ENCODE measurements at places on chromosomes 6 and 20.

GRCh38 chr6:13764996-13765395 lies 49.4 kb downstream of the MCUR1 start:
- no peak for DNase-seq

DNA sequence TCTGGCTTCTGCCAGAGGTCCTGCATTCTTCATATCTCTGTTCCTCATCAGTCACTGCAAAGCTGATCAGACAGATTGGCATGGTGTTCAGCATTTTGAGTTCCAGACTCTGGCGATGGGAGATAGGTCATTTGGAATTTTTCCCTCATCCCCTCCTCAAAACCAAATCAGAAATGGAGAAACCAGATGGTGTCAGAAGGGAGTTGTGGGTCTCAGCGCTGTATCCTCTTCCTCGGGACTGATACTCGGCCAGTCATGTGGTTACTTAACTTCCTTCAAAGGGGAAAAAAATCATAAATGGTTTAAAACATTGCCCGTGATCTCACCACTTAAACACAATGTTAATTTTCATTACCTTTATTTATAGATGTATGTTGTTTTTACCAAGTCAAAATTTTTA lies 75.8 kb downstream of the IGF2R start:
- DNase-seq = no peak

DNA sequence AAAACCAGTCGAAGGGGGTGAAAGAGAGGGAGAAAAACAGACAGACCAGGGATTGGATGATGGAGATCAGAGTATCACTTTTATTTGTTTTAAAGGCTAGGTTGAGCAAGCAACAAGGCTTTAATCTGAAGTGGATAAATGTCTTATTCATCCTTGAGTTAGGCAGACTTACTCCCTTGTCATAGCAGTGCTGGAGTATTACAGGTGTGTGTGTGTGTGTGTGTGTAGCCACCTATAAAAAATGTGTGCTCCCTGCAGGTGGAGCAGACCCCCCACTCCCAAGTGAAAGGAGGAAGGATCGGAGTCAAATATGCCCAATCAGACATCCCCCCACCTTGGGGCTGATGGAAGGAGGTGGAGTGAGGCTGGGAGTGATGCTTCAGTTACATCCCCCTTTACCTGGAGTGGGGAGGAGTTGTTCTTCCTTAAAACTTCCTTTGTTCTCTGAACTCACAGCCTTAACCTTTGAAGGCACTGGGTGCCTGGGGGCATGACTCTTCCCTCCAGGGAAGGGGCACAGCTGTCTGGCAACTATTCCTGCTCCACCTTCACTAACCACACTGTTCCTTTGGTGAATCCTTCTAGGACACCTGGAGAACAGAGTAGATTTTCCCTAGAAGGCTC lies 27.3 kb downstream of the PTK7 start:
- no peak for DNase-seq

GRCh38 chr6:143408151-143408786 lies 42.2 kb downstream of the ADAT2 start:
- no peak for DNase-seq

DNA sequence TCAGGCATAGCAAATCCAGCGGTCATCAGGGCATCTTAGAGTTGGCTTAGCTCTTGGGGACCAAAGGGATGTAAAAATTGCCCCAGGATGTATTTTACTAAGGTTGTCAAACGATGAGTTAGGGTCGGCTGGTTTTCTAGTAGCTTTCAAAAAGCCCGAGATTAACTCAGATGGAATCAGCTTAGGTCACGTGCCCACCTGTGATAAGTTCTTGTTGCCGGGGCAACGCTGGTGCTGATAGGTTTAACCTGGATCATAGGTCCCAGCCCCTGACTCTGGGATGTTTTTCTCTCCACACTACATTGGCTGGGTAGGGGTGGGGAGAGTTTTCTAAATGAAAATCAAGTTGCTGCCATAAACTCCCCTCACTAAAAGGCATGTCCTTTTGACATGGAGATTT lies 257.3 kb upstream of the SULF2 start:
- no peak for DNase-seq

DNA sequence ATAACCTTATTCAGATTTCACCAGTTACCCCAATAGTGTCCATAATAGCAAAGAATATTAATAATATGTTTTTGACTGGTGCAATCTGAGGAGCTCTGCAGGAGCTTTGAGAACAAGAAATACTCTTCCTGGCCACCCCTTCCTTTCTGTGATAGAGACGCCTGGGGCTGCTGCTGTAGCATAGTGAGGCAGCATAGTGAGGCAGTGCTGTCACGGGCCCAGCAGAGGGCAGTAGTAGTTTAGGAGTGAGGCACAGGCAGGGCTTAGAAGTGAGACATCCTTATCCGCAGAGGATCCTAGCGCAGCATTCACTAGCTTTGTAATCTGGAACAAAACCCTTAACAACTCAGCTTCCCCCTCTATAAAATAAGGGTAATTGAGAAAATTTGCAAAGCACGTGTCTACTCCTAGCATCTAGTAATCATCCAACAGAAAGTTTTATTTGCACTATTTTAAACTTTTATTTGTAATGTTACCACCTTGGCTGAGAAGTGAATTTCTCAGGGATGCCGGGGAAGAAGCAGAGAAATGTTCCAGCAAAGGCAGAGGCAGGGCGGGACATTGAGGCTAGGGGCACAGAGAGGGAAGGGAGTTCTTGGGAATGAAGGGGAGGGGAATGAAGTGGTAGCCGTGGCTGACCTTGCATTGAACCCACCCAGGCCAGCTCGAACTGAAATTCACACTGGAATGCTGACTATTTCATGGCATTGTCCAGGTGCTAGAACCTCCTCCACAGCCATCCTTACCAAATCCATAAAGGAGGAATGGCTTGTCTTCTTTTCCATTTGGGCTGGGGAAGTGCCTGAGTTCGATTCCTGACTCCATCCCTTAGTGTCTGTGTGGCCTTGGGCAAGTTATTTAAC lies 78.8 kb downstream of the CDS2 start:
- no peak for DNase-seq

GRCh38 chr6:65091561-65091960 lies 615.5 kb downstream of the EYS start:
- no peak for DNase-seq

DNA sequence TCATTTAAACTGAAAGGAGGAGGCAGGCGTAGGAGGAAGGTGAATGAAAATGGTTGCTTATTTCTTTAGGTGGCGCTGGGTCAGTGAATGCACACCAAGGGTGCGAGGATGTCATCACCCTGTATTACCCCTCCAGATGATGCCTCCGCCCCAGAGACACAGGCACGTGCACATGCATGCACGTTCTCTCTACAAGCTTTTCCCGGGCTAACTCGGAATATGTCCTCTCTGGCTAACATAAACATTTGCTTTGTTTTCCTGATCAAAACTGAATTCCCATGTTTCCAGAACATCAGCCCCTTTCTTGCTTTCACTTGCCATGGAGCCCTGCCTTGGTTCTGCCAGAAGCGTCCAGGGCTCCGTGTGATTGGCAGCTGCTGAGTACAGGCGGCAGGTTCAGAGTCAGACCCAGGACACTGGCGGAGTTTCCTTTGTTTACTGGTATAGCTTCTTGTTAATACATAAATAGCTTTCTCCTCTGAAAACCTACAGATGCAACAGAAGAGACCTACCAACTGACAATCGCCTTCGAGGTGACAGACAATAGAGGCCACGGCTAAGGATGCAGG lies 131.2 kb upstream of the RPS6KA2 start:
- no peak for DNase-seq

DNA sequence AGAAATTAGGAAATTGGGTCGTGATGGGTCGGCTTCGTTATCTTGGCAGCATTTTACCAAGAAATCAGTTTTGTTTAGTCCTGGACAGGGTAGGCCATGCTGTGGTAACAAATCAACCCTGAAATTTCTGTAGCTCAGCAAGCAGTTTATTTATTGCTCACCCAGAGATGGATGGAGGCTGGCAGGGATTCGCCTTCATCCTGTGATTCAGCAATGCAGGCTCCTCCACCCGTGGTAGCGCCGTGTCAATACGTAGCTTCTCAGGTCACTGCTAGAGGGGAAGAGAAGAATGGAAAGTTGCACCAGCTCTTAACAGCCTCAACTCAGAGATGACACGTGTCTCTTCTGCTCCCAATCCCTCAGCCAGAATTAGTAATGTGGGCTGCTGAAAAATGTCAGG lies 157.0 kb upstream of the SGK1 start:
- no peak for DNase-seq

DNA sequence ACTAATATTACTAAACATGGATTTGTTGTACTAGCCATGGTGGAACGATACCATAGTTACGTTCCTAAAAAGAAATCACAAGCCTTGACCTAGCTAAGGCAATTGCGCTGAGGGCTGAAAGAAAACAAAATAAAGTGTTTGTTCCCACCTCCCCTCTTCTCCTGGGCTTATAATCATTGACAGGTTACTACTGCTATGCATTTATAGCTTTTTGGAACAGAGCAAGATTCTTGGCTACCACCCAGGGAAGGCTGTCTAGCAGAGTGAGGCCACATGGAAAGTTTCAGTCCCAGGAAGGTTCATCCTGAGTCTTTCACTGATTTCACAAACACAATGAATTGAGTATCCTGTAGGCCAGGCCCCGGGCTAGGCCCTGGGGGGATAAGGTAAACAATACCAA lies 84.6 kb downstream of the TMEM170B start:
- DNase-seq = no peak

- no peak for DNase-seq
These were observed 151.5 kb upstream of the ATXN1 start for GRCh38 chr6:16912756-16913155.

- no peak for DNase-seq
These were observed 33.7 kb downstream of the ADGRF5 start for GRCh38 chr6:46888031-46888430.

- no peak for DNase-seq
These were observed 186.9 kb downstream of the HIVEP2 start for GRCh38 chr6:142757852-142758628.

DNA sequence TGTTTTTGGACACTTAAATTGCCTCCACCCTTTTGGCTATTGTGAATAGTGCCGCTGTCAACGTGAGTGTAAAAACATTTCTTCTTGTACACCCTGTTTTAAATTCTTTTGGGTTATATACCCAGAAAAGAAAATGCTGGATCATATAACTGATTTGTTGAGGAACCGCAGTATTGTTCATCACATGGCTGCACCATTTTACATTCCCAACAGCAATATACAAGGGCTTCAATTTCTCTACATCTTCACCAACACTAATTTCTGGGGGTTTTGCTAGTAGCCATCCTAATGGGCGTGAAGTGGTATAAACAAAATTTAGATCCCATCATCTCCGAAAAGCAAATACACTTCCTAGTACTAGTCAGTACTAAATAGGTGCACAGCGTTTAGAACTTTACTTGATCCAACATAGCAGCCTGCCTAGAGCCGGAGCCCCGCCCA lies 579 bp upstream of the BPHL start:
- DNase-seq = no peak

DNA sequence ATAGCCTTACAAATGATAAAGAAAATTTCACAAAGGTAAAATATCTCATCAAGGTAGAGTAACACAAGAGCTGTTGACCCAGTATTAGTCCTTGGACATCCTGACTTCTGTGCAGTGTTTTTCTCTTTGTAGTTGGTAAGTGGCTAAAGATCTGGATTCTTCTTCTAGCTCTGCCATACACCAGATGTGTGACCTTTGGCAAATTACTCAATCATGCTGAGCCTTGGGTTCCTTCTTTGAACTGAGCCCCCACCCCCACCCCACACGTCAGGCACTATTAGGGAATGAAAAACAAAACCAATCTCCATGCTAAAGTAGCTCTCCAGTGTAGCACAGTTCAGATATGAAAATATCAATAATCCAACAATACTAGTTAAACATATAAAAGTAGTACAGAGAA lies 15.1 kb upstream of the TRIM39 start:
- no peak for DNase-seq

DNA sequence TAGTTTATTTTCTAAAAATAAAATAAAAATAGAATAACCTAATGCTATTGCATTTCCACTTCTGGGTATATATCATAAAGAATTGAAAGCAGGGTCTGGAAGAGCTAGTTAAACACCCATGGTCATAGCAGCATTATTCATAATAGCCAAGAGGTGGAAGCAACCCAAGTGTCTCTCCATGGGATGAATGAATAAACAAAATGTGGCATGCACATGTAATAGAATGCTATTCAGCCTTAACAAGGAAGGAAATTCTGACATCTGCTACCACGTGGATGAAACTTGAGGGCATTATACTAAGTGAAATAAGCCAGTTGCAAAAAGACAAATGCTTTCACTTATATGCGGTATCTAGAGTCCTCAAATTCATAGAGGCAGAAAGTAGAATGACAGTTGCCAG lies 130.8 kb downstream of the TIAM2 start:
- no peak for DNase-seq

GRCh38 chr20:64068386-64069208 lies 5.6 kb downstream of the TCEA2 start:
- no peak for DNase-seq

- no peak for DNase-seq
These were observed 77.4 kb upstream of the CST7 start for GRCh38 chr20:24871480-24872213.

DNA sequence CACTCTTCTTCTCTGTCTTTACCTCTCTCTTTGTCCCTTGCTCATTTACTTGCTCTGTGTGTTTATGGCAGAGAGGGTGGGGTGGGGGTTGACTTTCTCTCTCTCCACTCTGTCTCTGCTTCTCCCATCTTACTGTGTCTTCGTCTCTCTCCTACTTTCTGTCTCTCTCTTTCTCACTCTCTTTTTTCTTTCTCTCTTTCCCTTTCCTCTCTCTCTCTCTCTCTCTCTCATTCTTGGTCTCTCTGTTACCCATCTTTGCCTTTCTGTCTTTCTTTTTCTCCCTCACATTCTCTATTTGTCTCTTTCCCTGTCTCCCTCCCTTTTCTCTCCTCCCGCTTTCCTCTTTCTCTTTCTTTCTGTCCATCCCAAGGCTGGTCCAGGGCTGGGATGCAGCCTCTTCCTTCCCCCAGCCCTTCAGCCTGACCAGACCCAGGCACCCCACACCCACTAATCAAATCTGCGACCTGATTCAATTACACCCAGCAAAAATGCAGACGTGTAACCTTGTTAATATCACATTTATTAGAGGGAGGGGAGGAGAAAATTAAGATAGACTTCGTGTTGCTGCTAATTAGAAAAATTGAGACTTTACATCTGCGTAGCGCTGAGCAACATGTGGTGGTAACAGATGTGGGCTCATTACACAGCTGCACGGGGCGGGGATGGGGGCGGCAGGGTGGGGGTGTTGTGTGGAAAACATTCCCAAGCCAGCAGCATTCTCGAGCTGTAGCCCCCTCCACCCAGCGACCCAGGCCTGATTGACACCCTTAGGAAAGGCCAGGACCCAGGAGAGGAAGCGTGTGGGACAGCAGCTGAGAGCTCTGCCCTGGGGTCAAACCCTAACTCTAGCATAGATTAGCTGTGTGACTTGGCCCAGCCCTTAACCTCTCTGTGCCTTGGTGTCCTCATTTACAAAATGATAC lies 124.9 kb upstream of the MAFB start:
- DNase-seq = no peak

- DNase-seq = no peak
These were observed 166.4 kb upstream of the RNF217 start for GRCh38 chr6:124795643-124796463.

GRCh38 chr6:54426995-54427394 lies 118.8 kb downstream of the TINAG start:
- DNase-seq = no peak

All from hypothalamus (tissue), 51 donors.